ENCODE measurements at places on chromosomes 6 and 20.

DNA sequence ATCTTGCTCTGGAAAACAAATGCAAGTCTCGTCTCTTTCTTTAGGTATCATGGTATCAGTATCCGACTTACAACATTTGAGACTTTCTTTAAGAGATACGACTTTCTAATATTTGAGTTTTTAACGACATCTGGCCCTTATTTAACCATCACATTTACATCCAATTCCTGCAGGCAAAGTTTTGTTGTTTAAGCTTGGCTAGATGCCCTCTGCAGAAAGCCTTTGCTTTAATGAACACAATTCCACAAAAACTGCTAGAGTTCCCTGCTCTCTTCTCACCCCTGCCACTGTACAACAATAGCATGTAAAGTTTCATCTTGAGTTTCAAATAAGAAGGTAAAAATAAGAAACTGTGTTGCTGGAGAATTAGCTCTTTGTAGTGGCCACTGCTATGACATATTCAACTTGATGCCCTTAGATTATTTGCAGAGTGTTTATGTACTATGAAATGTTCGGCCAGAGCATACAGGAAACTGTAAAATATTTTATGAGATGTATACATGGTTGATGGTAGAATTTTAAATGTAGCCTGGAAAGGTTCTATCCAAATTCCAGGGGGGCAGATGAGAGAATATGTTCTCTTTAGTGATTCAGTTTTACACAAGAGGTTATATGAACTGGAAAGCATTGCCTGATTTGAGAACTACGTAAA is 438.6 kb downstream of the CDC5L start:
- DNase-seq, result no peak

DNA sequence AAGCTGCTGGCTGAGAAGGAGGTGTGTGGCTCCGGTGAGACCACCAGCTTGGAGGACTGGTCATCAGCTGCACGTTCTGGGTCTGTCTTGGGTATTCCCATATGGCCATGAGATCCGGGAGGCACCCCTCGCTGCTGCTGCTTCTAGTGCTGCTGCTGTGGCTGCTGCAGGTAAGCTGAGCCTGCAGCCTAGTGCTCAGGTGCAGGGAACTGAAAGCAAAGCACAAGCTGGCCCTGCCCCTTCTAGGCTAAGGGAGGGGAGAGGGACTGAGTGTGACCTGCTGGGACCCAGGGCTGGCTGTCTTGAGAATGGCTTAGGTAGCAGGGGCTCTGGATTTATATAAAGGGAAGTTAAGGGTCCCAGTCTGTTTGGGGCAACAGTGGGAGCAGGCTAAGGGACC is 403 bp downstream of the CDH26 start:
- no peak for DNase-seq

- no peak for DNase-seq
These were observed 46.4 kb downstream of the SPATA2 start for GRCh38 chr20:49868964-49869363.

- DNase-seq, result no peak
These were observed 71.3 kb upstream of the IYD start for GRCh38 chr6:150297327-150298029.

GRCh38 chr6:115796061-115796460 is 264.6 kb downstream of the FRK start:
- DNase-seq, result no peak

DNA sequence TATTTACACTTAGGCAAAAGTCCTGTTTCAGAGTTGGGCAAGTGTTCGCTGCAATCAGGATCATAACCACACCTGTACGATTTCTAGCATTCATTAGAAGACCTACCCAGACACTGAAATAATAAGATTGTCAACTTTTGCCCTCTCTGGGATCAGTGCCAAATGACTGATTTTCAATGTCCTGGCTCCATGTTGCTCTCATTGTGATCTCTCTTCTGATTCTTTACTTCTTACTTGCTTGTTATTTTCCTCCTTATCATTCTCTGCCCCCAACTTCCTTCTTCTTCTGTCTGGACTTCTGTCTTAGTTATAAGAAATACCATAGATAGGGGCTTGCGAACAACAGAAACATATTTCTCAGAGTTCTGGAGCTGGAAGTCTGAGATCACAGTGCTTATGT is 94.4 kb upstream of the BMP2 start:
- no peak for DNase-seq

DNA sequence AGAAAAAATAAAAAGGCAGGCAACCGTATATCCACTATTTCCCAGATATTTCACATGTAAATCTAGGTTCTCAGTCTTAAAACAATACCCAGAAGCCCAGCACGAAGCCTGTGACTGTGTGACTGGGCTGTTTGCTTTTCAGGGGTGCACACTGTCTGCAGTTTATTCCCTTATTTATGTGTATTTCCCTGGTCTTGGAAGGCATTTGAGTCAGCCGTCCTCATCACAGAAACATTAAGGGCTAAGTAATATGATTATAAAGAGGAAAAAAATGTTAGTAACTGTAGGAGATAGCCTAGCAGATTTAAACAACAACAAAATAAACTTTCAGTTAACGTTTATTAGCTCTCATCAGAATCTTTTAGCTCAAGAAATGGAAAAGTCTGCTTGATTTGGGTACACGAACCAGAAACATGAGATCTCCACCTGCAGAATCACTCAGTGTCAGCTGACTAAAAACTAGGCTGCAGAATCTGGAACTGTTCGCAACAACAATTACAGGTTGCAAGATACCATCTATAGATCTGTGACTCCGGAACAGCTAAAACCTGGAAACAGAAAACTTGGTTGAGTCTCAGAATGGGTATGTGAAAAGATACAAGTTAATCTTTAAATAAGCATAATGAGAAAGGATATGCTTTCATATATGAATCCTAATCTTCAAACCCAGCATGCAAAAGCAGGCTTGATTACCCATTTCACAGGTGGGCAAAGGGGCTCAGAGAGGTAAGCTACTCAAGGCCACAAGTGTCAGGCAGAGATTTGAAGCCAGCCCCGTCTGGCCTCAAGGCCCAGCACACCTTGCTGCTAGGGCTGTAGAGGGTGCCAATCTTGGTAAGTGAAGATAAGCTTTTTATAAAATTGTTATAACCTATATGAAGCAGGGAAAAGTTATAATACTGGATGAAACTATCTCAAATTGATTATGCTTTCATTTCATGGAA is 21.1 kb downstream of the GCLC start:
- no peak for DNase-seq

DNA sequence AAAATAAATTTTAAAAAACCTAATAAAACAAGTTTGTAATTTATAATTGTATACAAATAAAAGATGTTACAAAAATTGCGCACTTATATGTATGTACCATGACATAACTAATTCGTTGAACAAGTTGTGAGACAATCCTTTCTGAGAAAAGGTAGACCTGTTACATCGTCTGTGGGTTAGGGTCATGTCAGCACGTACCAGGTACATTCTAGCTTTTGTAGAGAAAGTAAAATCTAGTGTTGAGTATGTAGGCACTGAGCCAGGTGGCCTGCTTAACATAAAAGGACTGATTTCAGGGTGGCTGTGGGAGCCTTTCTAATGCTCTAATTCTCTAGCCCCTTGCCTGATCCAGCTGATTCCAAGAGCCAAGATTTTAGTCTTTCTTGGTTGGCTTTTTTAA is 10.4 kb downstream of the RPL7L1 start:
- DNase-seq, result no peak

DNA sequence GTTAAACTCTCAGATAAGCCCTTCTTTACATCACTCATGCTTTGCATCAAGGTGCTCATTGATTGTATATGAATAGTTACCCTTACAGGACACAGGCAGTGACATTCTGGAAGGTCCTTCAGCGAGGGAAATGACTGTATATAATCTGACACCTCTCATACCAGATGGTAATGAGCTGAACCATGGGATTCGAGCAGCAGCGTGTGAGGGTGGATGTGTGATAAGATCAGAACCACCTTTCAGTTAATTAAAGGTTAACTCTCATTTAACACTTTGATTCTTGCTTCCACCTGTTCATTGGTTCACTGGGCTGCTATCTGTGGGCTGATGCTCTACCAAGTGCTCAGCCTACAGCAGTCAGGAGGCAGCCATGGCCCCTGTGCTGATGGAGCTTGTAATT is 24.2 kb downstream of the NEDD9 start:
- no peak for DNase-seq

GRCh38 chr20:63399596-63400375 is 38.6 kb upstream of the CHRNA4 start:
- no peak for DNase-seq

Measured in NCI-H2227 treated with DMSO at 0.1 percent for 48 hours (cell line).